ENCODE measurements at places on chromosomes 2 and 18.

GRCh38 chr2:195561116-195561921 lies 95.7 kb upstream of the SLC39A10 start:
- no peak for DNase-seq

DNA sequence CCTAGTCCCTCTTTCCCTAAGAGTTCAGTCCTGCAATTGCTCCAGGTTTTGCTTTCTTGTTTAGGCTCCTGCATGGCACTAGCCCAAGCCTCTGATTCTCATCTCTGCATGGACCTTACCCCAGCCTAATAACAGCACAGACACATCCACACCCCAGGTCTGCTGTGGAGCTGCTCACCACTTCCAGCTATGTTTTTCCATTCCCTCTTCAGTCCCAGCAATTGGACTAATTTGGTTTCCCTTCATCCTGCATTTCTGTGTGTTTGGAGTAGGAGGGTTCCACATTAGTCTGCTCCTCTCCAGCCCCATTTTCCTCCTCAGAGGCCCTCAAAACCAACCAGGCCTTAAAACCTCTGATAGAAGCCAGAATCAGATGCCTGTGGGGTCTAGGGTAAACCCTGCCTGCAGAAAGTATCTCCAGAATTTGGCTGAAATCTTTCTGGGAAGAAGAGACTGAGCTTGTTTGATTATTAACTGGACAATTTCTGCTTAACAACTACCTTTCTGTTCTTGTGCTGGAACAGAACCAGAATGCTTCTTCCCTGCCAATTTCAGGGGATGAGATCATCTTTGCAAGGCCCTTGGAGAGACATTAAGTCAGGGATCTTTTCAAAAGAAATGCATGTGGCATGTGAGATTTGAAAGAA lies 95.9 kb downstream of the GFPT1 start:
- no peak for DNase-seq

- DNase-seq = no peak
These were observed 17.4 kb downstream of the KCNH7 start for GRCh38 chr2:162821176-162821575.

DNA sequence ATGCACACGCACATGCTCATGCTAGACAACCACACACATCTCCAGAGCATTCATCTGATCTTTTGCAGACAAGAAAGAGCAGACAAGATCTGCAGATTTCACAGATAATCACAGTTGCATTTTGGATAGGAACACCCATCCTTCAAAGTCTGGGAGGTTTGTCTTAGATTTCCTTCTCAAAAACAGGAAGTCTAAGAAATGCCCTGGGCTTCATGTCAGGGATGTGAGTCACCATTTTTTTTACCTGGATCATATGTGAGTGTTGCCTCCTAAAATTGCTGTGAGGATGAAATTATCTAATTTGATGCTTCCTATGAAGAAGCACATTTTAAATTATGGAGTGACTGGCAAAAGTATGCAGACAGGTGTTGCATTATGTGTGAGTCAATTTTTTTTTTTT lies 46.1 kb downstream of the SRD5A2 start:
- no peak for DNase-seq

- DNase-seq = no peak
These were observed 15.1 kb upstream of the LDAH start for GRCh38 chr2:20838016-20838415.

GRCh38 chr18:70046207-70046606 lies 98.5 kb upstream of the CD226 start:
- no peak for DNase-seq

- DNase-seq = no peak
These were observed 17.2 kb downstream of the PPP3R1 start for GRCh38 chr2:68235090-68235489.

- no peak for DNase-seq
These were observed 4.8 kb downstream of the ATOH8 start for GRCh38 chr2:85758361-85759256.

GRCh38 chr18:33355263-33355662 lies 85.3 kb downstream of the CCDC178 start:
- no peak for DNase-seq

GRCh38 chr2:232438091-232438490 lies 17.9 kb upstream of the ALPI start:
- DNase-seq = no peak

DNA sequence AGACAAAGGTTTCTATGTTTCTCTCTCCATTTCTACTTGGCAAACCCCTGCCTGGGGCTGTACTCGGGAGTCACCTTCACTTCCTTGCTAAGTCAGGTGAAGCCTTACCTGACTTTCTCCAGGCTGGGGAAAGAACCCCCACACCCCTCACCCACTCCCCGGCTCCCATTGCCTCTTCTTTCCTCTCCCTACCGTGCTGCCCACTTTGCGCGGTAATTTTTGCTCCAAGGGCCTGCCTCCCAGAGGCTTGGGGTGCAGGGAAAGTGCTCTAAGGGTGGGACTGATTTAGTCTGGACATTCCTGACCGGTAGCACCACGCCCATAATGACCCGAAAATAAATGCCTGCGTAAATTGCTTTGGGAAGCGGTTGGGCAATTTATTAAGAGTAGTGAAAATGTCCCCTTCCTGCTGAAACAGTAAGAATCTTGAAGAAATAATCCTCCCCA lies 49.1 kb upstream of the ATP6V1B1 start:
- no peak for DNase-seq

DNA sequence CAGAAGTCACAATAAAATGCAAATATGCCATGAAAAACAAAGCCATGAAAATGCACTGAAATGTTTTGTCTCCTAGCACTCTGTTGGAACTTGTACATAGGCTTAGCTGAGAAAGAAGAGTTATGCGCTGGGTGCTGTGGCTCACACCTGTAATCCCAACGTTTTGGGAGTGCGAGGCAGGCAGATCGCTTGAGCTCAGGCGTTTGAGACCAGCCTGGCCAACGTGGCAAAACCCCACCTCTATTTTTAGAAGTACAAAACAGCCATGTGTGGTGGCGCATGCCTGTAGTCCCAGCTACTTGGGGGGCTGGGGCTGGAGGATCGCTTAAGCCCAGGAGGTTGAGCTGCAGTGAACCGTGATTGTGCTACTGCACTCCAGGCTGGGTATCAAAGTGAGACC lies 39.9 kb downstream of the IRS1 start:
- DNase-seq = no peak

DNA sequence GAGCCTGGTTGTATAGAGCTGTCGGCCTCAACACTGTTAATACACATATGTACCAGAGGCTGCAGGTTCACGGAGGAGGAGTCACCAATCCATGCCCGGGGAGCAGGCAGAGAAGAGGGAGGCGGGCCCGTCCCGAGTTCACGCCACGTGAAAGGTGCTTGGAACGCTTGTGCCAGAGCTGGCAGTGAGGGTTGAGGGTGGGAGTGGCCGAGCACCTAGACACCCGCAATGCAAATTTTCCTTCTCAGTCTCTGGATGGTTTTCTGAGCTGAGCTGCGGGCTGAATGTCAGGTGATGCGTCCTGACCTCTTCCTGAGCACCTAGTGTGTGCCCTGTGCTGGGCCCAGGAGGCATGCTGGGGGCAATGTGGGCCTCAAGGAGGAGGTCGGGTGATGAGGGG lies 52.2 kb downstream of the ODC1 start:
- no peak for DNase-seq

- DNase-seq = no peak
These were observed 300.1 kb downstream of the TSN start for GRCh38 chr2:122055521-122055931.

DNA sequence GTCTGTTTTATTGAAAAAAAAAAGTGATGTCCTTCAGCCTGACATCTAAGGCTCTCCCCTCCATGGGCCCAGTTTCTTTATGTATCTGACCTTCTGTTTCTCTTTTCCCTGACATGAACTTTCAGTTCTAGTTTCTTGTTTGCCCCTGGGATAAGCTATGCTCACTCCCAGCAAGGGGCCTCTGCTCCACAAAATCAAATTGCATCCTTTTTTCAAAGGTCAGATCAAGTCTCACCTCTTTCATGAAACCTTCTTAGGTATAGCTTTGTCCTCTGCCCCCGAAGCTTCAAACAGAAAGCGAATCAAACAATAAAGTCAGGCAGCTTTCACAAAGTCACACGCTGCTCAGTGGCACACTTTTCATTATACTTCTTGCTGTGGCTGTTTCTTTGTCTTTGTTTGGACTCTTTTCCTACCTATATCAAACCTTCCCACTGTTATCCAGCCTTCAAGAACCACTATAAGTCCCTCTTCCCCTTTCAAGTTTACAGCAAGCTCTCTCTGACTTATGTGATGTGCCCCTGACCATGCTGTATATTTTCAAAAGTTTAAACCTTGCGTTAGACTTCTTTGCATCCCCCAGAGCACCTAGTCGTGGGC lies 23.3 kb downstream of the MAP3K19 start:
- no peak for DNase-seq

- no peak for DNase-seq
These were observed 76.6 kb upstream of the MAP4K3 start for GRCh38 chr2:39513641-39514094.

DNA sequence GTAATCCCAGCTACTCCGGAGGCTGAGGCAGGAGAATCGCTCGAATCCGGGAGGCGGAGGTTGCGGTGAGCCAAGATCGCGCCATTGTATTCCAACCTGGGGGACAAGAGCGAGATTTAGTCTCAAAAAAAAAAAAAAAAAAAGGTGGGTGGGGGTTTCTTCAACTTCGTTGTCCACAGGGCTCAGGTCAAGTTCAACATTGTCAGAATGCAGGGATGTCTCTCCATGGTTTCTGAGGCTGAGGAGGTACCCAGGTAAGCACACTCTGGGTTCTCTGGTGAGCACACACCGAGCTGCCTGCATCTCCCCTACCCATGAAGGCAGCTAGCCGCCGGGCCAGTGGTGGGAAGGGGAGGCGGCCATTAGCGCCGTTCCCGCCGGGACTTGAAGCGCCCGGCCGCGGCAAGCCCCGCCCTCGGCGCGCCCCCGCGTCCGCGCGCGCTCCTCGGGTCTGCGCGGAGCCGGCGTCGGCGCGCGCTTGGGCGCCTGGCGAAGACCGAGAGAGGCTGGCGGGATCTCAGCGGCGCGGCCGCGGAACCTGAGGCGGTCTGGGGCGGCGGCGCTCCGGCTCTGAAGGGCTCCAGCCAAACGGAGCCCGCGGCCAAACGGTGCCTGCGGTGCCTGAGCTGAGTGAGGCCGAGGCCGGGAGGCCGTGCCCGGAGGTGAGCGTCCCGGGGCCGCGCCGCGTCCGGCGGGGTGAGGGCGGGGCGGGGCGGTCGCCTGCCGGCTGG lies at the start of gene UBXN2A:
Gene UBXN2A (plus strand): TSS at position 477 of the 731 bp plus-strand sequence. CDS start 17,852 bp downstream, outside the sequence.
- peak; percentile 92 for DNase-seq

Data from NCI-H187 (cell line).